ENCODE measurements at places on chromosomes 2 and 18.

DNA sequence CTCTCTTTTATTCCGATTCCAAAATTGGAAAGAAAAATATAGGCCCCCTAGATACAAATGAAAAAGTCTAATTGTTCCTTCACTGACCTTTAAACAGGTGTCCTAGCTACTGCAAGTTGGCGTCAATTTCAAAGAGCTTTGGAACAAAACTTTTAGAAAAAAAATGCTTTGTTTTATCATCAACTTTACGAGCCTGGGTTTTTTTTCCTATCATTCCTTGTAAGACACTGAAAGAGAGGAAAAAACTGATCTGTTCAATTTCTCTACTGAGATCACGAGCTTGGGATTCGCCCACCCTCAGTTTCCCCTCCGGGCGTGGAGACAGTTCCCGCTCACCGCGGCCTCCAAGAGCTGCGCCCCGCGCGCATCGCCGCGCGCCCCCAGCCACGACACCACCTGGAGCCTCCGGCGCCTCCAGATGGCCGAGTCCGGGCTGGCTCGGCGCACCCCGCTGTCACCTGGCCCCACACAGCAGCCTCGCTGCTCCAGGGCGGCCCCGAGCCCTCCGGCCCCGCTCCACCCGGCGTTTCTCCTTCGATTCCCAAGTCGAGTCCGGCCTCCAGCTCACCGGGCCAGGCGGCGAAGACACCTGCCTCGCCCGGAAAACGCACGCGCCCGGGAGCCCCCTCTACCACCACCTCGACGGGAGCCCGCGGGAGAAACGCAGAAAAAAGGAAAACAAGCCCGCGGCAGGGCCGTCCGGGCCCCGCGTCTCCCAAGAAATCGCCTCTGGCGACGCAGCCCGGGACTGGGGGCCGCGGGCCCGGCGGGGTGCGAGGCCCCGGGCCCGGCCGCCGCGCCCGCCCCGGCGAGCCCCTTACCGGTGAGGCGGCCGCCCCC lies 656 bp downstream of the TBC1D8 start:
- peak; percentile 73 for DNase-seq

DNA sequence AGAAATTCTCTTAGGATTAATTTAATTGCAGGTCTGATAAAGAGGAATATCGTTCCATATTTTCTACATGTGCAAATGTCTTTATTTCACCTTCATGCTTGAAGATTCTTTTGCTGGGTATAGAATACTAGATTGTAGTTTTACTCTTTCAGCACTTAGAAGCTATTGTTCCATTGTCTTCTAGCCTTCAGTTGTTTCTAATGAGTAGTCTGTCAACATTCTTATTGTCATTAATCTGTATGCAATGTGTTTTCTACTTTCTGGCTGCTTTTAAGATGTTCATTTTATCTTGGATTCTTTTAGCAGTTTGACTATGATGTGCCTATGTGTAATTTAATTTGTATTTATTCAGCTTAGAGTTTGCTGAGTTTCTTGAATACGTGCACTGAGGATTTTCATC lies 64.3 kb upstream of the ZNF385B start:
- no peak for DNase-seq

DNA sequence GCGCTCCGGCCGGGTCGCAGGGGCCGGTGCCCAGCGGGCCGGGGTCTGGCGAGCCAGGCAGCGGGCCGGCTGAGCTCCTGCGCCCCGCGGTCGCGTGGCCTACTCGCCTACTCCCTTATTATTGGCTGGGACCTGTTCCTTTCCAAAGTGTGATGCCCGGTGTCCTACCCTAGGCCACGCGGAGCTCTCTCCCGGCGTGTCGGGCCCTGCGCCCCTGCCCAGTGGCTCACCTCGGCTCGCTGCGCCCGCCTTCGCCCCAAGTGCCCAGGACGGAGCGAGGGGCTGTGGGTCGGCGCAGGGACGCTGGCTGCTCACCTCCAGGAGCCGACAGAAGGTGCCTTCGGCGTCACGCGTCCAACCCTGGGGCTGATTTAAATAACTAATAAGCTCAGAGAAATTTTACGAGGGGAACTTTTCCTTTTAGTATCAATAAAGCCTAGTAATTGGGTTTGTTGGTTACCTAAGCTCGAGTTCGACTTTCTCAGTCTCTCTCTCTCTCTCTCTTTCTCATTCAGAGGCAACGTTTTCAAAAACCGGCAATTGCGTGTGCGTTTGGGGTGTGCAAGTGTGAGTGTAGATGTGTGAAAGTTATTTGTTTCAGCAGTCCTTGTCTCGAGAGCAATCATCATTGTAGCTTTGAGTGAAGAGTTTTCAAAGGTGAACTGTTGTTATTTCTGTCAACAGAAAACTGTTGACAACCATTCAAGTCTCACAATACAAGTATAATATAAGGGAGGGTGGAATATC lies 7.0 kb upstream of the SATB2 start:
- DNase-seq: peak; percentile 46

GRCh38 chr2:134919341-134920210 lies 954 bp downstream of the CCNT2 start:
- DNase-seq: no peak

GRCh38 chr2:100367163-100367562 lies 44.9 kb upstream of the LONRF2 start:
- no peak for DNase-seq

DNA sequence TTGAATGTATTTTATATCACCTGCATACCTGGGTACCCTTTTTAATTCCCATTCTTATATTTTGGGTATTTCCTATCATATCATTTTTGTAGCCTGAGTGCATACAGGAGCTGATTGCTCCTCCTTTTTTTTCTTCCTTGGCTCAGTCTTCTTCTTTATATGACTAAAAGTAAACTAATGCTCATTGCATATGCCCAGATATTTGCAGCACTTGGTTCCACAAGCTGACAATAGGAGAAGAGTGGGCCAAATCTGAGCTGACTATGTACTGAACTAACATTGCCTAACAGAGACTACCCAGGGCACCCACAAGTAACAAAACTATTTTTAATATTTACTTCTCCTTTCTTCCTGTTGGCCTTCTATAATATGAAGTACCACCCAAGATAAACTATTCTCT lies 131.7 kb upstream of the SPOPL start:
- DNase-seq: no peak

- no peak for DNase-seq
Measured at GRCh38 chr2:109345653-109346480, 216.9 kb downstream of the SH3RF3 start.

DNA sequence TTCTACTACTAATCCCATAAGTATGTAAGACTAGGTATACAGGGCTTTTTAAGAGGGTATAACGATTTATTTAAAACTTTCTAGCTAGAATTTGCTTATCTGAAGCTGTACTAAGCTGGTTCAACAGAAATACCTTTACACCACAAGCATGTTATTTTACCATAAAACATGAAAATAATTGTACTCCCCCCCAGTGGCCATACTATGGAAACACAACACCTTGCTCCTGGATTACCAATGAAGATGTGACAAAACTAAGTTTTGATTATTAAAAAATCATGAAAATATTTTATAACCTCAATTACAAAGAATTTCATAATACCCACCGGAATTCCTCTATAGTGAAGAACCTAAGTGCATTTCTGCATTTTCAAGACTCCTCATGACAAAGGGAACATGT lies 27.3 kb downstream of the LPIN2 start:
- DNase-seq: no peak

GRCh38 chr2:217795067-217795466 lies 207.7 kb downstream of the TNS1 start:
- no peak for DNase-seq

- no peak for DNase-seq
Measured at GRCh38 chr18:49279041-49279440, 181.4 kb downstream of the DYM start.

- no peak for DNase-seq
Measured at GRCh38 chr18:41783065-41783818, 171.8 kb upstream of the PIK3C3 start.

DNA sequence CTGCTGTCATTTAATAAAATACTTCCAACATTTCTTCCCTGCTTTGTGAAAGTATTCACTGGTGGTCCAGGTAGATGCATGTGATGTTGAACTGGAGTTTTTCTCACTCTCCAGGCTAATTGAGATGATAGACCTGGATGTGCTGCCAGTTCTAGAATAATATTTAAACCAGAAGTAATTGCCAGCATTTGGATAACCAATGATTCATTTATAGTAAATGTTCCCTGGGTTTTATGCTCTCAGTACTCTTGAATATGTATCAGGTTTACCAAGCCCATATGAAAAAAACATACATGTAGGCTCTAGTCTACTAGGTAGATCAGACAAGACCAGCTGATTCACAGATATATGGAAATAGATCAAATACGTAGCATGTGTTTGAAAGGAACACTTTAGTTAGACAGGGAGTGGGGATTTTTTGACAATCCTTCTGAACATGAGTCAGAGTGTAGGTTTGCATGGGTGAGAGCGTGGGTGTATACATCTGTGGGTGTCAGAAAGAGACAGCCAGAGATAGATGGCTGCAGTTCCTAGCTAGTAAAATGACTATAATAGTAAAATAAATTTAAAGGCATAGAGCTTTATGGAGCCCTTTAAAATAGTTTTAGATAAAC lies 115.1 kb downstream of the NAB1 start:
- no peak for DNase-seq

DNA sequence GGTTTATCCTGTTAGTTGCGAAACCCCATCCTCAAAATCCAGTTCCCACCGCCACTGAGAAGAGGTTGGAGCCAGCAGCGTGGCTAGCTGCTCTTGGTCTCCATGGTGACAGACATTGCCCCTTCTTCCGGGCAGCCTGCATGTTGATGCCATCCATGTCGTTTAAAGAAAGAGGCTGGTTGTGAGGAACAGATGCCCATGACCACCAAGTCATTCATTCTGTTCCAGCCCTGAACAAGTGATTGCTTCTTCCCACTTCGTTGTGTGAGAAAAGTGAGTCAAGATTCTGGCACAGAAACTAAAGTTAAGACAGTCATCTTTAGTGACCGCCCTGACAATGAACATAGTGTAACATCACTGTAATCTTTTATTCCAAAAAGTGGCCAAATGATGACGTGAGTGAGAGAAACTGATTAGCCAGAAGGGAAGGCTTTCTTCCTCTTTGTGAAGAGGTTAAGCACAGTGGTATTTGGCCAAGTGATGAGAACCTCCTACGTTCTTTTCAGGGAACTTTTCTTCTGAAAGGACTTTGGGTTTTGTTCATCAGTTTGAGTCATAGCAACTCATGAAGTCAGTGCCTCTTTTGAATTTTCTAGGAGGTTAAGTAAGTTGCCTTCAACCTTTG lies 272.5 kb downstream of the GALR1 start:
- DNase-seq: no peak

GRCh38 chr18:3171631-3172030 lies 48.1 kb downstream of the MYOM1 start:
- no peak for DNase-seq

DNA sequence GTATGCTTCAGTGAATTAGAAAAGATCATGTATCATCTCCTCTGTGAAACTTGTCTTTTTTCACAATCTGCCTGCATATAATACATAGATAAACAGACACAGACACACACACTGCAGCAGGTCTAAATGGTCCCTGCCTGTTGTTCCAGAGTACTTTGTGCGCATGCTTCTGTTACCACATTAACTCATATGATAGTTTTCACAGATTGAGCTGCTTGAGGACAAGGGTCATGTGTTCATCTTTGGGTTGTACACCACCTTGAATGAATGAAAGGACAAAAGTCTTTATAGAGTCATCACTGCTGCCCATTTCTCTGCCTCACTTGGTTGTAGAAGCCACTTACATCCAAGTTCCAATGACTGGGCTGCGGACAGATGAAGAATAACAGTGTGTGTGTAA lies 72.7 kb upstream of the GLS start:
- no peak for DNase-seq

- DNase-seq: no peak
Measured at GRCh38 chr2:197090742-197091367, 164.3 kb upstream of the PGAP1 start.

DNA sequence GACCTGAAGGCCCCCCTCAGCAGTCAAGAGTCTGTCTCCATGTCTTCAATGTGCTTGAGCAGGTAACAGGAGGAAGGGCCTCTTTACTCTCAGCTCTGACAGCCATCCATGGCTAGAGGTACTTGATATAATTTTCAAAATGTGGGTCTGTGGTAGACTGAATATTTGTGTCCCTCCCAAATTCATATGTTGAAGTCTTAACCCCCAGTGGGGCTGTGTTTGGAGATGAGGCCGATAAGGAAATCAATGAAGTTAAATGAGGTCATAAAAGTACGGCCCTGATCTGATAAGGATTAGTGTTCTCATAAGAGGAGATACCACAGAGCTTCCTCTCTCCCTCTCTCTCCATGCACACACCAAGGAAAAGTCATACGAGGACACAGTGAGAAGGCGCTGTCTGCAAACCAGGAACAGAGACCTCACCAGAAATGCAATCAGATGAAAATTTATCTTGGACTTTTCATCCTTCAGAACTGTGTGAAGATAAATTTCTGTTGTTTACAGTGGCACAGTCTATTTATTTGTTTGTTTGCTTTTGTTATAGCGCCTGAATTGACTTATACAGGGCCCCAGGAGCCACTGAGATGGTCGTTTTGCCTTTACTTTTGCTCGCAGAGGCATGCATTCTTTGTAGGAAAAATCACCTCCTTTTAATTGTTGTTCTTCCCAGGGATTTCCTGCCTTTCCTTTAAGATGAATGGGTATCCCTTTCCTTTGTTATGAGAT lies 274.8 kb upstream of the TRIB2 start:
- DNase-seq: no peak

- no peak for DNase-seq
Measured at GRCh38 chr2:88865801-88866371, 174.4 kb downstream of the RPIA start.

GRCh38 chr2:205568620-205569019 lies 113.7 kb upstream of the NRP2 start:
- no peak for DNase-seq

GRCh38 chr18:49934457-49934856 lies 121.1 kb upstream of the ACAA2 start:
- no peak for DNase-seq
